ENCODE measurements at places on chromosomes 6 and 20.

GRCh38 chr6:72365773-72366172 is 256.1 kb upstream of the KCNQ5 start:
- no peak for DNase-seq

GRCh38 chr6:27883136-27883535 is 29.1 kb downstream of the OR2B2 start:
- DNase-seq: no peak

DNA sequence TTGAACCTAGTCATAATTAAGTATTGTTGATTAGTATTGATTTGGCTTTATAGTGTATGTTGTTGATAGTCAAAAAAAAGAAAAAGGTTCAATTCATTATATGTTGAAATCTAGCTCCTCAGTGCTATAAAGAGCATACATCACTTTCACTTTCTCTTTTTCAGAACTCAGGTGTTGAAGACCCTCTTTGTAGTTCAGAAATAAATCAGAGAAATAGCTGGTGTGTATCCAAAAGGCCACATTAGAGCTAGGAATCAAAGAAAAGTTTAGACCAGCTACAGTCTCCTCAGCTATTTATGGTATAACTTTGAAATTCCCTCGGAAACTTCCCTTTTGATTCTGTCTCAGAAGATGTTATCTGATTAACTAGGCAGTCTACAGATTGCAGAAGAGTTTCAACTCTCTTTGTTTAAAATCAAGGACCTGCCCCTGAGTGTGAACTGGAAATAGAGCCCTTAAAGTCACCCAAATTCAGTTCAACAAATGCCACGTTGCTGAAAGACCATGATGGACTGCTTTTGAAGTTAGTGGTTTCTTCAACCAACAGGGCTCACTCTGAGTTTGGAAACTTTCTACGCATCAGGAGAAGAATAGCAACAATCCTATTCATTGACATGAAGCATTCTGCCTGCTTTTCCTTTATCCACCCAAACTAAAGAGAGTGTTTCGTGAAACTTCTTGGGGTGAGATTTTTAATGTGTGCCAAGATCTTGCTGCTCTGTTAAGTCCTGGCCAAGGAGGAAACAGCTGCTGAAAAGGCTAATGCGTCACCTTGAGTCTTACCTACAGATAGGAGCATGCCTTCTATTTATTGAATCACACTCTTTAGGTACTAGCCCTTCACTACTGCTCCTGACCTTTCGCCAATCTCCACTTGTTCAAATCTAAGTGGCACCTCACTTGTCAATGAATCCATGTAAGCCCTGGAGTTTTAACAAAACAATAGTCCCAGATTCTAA is 111.7 kb downstream of the TNFRSF21 start:
- no peak for DNase-seq

DNA sequence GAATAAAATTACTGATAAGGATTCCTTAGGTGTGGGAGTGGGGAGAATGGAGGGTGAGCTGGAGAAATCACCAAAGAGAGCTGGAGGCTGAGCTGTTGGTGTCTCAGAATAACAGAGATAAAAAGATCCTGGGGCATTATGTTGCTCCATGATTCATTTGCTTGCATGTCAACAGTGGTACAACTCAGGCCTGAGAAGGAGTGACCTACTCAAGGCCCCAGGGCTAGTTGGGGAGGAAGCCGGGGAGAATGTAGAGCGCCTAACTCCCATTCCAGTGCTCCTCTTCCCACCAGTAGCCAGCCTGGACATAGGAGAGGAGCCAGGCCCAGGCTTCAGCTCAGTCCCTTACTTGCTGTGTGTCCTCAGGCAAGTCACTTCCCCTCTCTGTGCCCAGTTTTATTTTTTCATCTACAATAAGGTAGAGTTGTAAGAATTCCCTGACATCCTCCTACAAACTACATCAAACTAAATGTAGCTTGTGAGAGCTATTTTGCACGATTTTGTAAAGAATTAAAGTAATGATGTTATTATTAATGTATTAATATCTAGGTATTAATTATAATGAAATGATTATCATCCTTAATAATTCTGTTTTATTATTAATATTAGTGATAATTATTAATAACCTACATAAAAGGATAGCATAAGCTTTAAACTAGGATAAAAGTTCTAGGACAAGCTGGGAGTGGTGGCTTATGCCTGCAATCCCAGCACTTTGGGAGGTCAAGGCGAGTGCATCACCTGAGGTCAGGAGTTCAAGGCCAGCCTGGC is 250.9 kb upstream of the SULF2 start:
- DNase-seq: no peak

DNA sequence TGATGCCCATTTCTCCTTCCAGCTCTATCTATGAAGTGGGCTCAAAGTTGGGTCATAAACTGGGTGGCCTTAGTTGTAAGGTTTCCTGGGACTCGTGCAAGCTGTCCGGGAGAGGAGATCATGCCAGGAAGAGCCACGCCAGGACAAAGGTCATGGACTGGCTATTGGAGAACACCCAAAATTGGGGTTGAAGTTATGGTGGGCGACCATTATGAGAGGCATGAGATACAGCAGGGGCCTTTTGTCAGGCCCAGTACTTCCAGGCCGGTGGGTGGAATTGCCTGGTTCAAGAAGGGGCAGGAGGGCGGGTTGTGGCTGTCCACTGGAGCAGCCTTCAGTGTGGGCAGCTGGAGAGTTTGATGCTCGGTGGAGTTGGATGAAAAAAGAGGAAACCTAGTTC is 225.1 kb upstream of the SSTR4 start:
- DNase-seq: no peak

GRCh38 chr6:151876122-151876521 is 68.6 kb downstream of the ESR1 start:
- DNase-seq: no peak

- no peak for DNase-seq
Measured at GRCh38 chr6:21593927-21594415, 420 bp downstream of the SOX4 start.

GRCh38 chr20:51183451-51183850 is 160.5 kb upstream of the KCNG1 start:
- no peak for DNase-seq

GRCh38 chr6:152554851-152555250 is 82.3 kb downstream of the SYNE1 start:
- no peak for DNase-seq

GRCh38 chr20:1423625-1424106 is 30.8 kb upstream of the FKBP1A start:
- DNase-seq: no peak

DNA sequence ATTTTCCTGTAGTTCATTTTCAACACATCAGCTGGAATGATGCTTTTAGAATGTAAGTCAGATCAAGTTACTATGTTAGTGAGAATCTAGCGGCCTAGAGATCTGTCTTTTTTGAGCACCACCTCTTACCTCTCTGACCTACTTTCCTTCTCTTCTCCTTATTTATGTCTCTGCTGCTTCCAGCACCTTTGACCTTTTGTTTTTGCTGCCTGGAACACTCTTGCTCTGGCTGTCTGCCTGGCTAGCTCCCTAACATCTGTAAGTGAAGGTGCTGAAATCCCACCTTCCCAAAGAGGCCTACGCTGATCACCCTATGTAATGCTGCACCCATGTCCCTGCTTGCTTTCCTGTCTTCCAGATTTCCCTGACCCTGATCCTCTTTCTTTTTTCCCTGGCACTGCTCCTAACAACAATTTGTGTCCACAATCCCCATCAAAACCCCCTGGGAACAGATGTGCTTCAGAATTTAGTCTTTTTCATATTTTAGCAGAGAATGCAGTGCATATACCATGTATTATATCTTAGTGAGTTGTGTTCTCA is 87.8 kb downstream of the RFPL4B start:
- DNase-seq: no peak

GRCh38 chr6:157219201-157220200 is 103.8 kb downstream of the TMEM242 start:
- no peak for DNase-seq

DNA sequence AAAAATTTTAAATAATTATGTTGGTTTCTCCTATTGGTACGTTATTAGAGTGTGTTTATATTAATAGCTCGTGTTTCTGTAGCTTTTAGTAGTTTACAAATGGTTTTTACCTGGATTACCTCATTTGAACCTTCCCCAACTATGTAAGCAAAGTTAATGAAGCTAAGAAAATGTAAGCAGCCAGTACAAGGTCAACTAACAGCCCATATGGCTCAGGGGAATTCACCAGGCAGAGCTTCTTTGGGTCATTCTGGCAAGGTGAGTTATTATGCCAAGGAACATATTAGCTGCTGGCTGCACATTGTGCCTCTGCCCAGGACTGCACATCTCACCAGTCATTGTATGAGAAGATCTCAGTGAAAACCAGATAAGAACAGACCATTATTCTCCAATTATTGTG is 27.0 kb upstream of the MARCKS start:
- DNase-seq: no peak

GRCh38 chr6:33420491-33421343 is 852 bp downstream of the SYNGAP1 start:
- no peak for DNase-seq

- no peak for DNase-seq
Measured at GRCh38 chr6:25963426-25964123, 973 bp downstream of the TRIM38 start.

GRCh38 chr6:79731471-79731870 is 100.3 kb downstream of the SH3BGRL2 start:
- DNase-seq: no peak

Measured in GM04503 (cell line).